ENCODE measurements at places on chromosomes 11 and 22.
A peak's percentile ranks its signal among the peaks of the same experiment; 100 is the strongest.

GRCh38 chr11:78313181-78313795 lies 104.3 kb downstream of the GAB2 start:
- H3K27ac ChIP-seq: no peak overlapping the region
- peaks cover 22% of the 10 kb centered on the region for H3K36me3 ChIP-seq

GRCh38 chr22:26276529-26277160 lies 107.4 kb downstream of the SEZ6L start:
- no peak overlapping the region for H3K27ac ChIP-seq
- H3K27me3 ChIP-seq: peaks cover 16% of the 10 kb centered on the region
- DNase-seq: no peak

DNA sequence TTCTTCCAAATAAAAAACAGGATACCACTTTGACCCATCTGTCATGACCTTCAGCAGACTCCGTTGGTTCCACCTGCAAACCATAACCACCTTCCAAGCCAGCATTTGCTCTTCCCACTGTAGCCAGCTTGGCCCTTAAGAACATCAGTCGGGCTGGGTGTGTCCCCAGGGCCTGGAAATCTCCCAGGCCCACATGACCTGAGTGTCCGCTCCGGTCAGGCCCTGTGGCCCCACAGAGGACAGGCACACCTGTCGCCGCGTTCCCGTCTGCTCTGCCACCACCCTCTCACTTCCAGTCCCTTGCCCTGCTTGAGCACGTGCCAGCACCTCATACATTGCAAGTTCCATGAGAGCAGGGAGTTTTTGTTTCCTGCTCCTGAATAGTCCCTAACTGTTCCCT lies 65.7 kb upstream of the PITPNB start:
- H3K36me3 ChIP-seq: no peaks in the 10 kb centered on the region
- no peak for DNase-seq
- no peak overlapping the region for H3K4me3 ChIP-seq
- peaks cover 7% of the 10 kb centered on the region for H3K4me1 ChIP-seq
- no peak overlapping the region for H3K27ac ChIP-seq

- no peak overlapping the region for H3K4me3 ChIP-seq
- no peaks in the 10 kb centered on the region for H3K36me3 ChIP-seq
- no peaks in the 10 kb centered on the region for H3K4me1 ChIP-seq
- no peak for DNase-seq
Measured at GRCh38 chr22:33220476-33221080, 162.4 kb upstream of the SYN3 start.

GRCh38 chr11:61041755-61042518 lies 60.4 kb upstream of the CD5 start:
- H3K4me1 ChIP-seq: peaks cover 50% of the 10 kb centered on the region
- peaks cover 3% of the 10 kb centered on the region for H3K36me3 ChIP-seq
- H3K27ac ChIP-seq: peak overlapping the region; percentile 94
- DNase-seq: peak; percentile 94
- H3K4me3 ChIP-seq: peak overlapping the region; percentile 74
- no peaks in the 10 kb centered on the region for H3K27me3 ChIP-seq

DNA sequence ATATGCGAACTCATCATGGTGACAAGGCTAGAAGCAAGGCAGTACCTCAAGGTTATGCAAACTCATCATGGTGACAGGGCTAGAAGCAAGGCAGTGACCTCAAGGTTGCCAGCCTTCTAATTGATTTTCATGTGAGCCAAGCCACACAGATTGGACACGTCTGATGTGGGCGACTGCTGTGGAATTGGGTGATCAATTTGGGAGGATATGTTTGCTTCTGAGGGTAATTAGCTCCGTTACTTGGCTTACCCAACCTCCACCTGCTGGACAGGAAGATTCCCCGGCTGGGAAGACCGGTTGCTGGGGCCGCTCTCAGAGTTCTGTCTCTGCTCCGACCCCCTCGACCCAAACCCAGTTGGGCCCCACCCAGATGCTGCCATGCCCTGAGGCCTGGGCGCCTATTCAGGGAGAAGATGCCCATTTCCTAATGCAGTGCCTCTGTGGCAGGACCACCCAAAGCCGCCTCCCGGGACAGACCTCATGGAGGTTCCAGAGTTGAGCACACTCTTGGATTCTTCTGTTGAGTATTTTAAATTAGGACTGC lies 69.9 kb upstream of the SHANK2 start:
- H3K27me3 ChIP-seq: no peaks in the 10 kb centered on the region
- H3K4me1 ChIP-seq: no peaks in the 10 kb centered on the region
- H3K36me3 ChIP-seq: no peaks in the 10 kb centered on the region

DNA sequence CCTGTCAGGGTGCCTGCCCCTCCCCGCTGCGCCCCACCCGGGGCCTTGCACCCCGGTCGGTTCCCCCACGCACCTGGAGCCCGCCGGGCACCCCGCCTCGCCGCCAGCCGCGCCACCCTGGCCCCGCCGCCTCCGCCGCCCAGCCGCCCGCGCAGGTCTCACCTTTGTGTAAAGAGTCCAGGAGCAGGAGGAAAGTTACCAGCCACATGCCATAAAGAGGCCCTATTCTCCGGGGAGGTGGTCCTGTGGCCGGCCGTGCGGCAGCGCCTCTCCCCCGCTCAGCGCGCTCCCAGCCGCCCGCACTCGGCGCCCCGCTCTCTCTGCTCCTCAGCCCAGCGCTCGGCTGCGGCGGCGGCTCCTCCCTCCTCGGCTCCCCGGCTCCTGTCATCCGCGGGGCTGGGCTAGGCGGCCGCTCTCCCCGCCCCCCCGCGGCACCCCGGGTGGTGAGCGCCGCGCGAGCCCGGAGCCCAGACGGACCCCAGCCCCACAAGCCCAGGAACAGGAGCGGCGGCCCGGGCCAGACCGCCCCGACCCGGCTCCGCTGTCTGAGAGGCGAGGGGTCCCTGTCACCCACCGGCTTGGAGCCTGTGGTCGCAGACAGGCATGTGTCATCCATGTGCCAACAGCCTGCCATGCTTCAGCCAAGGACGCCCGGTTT lies at the start of gene DSCAML1:
DSCAML1 (minus strand) TSS at position 345 of the 658 bp plus-strand sequence; CDS start at position 208, 137 bp downstream.
- no peaks in the 10 kb centered on the region for H3K36me3 ChIP-seq
- H3K4me3 ChIP-seq: no peak within 1 kb of the TSS

DNA sequence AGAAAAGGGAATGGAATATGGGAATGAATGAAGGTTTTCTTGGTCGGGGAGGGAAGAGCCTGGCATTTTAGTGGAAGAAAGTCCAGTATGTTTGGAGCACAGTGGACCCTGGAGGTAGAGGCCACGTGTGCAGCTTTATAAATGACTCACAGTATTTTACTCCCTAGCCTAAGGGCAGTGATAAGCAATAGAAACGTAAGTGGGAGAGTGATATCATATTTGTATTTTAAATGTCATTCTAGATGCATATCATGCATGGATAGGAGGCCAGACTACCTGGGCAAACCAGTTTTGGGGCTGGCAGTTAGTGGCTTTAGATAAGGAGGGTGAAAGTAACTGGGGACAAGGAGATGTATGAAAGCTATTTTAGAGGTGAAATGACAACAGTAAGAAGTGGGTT lies 174.1 kb downstream of the ARHGAP42 start:
- no peaks in the 10 kb centered on the region for H3K27me3 ChIP-seq
- no peaks in the 10 kb centered on the region for H3K36me3 ChIP-seq
- no peaks in the 10 kb centered on the region for H3K4me1 ChIP-seq
- H3K27ac ChIP-seq: no peak overlapping the region
- DNase-seq: no peak
- no peak overlapping the region for H3K4me3 ChIP-seq

DNA sequence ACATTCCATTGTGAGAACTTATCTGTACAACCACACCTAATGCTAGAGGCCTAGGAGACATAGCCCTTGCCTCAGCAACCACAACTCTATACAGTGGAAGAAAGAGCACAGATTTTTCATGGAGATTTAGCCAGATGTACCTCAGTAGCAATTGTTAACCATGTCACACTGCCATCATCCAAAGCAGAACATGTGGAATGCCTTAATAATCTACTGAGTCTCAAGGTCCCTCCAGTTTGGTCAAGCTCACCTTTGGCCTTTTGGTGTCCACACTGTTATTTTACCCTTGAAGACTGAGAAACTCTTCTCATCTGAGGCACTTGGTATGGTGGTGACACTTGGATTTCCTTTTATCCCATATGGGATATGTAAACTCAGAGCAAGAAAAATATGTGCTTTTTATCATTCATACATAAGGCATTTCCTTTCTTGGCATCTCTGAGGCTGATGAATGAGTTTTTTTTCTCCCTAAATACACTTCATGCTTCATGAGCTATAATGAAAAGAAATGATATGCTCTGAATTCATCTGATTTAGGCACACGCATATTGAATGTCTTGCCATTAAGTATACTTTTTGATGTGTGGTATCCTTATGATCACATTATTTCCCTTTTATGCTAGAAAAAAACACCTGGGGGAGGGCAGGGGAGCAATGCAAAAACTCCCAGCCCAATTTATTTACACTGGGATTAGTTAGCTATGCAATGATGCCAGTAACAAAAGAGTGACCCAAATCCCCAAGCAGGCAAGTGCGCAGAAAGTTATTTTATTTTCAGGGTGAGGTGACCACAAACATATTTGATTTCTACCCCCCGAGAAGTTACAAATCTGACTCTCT lies 63.3 kb upstream of the ME3 start:
- peaks cover 6% of the 10 kb centered on the region for H3K27me3 ChIP-seq
- DNase-seq: no peak
- no peak overlapping the region for H3K27ac ChIP-seq
- H3K4me1 ChIP-seq: peaks cover 3% of the 10 kb centered on the region
- no peaks in the 10 kb centered on the region for H3K36me3 ChIP-seq
- H3K4me3 ChIP-seq: no peak overlapping the region

DNA sequence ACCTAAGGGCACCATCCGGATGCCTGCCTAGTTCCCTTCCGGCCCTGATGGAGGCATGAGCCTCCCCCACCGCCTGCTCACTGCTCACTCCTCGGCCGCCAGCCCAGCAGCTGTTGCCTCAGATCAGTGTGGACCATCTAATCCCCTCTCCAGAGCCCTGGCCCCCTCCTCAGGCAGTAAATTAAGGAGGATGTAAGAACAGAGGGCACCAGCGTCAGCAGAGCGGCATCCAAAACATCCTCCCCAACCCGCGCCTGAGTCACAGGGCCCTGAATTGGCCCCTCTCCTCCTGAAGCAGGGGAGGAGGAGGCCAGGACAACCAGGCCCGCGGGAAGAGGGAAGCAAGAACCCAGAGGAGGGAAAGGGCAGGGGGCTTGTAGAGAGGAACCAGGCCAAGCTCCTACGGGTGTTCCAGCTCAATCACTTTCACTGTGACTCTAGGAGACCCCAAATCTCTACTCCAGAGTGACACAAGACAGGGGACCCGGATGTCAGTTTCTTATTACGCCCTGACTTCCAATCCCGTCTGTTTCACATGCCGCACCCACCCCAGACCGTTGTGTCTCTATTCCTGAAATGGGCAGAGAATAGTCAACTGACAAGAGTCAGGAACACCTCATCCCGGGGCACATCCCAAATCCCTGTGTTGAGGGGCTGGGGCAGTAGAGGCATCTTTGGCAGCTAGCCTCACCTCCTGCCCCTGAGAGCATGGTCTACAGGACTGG lies 31.3 kb upstream of the MYOD1 start:
- H3K4me1 ChIP-seq: no peaks in the 10 kb centered on the region
- H3K27ac ChIP-seq: no peak overlapping the region
- H3K27me3 ChIP-seq: peaks cover 40% of the 10 kb centered on the region
- no peak overlapping the region for H3K4me3 ChIP-seq
- no peaks in the 10 kb centered on the region for H3K36me3 ChIP-seq

DNA sequence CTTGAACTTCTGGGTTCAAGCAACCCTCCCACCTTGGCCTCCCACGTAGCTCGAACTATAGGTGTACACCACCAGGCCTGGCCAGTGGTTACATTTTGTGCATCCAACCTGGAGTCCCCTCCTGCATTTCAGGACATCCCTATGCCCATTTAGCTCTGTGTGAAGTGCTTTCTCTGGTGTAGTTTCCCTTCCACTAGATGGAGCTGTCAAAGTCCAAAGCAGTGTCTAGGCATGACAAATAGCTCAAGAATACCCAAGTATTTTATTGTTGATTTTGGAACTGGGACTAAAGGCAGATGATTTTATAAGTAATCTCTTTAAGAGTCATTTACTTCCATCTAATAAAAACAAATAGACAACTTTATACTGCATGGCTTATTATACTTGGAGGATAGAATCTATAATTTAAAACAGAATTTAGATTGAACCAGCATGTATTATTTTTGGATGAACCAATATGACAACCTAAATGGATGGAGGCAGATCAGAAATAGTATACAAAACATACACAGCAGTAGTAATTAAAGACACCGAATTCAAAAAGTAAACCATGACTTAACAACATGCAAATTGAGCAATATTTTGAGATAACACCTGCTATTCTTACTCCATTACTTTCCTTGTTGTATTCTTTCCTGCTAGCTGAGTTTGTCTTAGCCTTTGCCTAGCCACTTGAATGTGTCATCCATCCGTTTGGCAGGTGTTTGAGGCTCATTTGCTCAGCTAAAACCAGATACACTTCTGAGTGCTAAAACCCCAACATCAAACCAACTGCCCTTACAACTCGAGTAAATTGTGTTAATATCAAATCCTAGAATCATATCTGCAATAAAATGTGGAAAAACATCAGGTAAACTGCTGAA lies 37.7 kb downstream of the EIF4ENIF1 start:
- no peak for DNase-seq
- H3K27me3 ChIP-seq: no peaks in the 10 kb centered on the region
- peak overlapping the region; percentile 23 for H3K27ac ChIP-seq
- peaks cover 14% of the 10 kb centered on the region for H3K36me3 ChIP-seq
- peaks cover 7% of the 10 kb centered on the region for H3K4me1 ChIP-seq

DNA sequence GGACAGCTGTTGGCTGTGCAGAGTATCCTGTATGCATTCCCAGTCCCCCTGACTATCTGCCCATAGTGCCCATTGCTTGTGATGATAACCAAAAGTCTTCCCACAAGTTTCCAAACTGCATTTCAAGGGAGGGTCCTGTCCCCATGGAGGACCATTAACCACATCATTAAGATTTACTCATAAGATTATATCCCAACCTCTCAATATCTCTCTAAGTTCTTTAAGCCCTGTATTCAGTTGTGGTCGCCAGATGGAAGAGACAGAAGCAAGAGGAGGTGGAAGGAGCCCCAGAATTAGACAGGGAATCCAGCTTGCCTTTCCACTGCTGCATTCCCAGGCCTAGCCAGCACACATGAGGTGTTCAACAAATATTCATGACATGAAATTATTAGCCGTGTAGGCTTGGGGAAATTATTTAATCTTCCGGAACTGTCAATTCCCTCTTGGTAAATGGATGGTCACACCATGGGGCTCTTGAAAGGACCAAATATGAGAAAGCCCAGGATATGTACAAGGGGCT lies 42.6 kb upstream of the TIMP3 start:
- H3K4me3 ChIP-seq: no peak overlapping the region
- H3K4me1 ChIP-seq: no peaks in the 10 kb centered on the region
- no peaks in the 10 kb centered on the region for H3K36me3 ChIP-seq

DNA sequence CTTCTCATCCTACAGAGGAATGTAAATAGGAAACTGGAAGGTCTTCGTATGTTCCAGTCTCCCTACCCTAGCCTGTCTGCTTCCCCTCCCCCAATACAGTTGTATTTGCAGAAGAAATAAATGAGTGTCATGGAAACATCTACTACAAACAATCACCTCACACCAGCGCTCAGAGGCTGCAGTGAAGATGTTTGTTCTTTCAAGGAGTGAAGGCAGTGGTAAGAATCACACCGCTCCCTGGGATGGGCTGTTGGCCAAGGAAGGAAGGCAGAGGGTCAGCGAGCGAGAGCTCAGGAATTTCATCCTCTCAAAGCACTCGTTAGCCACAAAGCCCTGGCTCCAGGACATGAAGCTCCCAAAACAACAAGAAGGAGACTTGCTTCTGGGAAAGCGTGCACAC lies 1.1 kb upstream of the IGSF9B start:
- H3K27me3 ChIP-seq: peaks cover 50% of the 10 kb centered on the region
- H3K4me3 ChIP-seq: peak overlapping the region; percentile 86
- H3K4me1 ChIP-seq: peaks cover 45% of the 10 kb centered on the region
- no peak for DNase-seq
- peaks cover 2% of the 10 kb centered on the region for H3K36me3 ChIP-seq

All from activated CD8-positive, alpha-beta memory T cell treated with anti-CD3 and anti-CD28 coated beads, Interleukin-2, amount 10 ng/mL, durations not matched to agents 7 days and 5 days (primary cell).